GM23248 (cell line): ENCODE measurements at places on chromosomes 6 and 20.
A peak's percentile ranks its signal among the peaks of the same experiment; 100 is the strongest.

GRCh38 chr6:11785774-11786579 lies 7.4 kb upstream of the ADTRP start:
- DNase-seq, result no peak

- no peak for DNase-seq
Measured at GRCh38 chr20:25494506-25495188, 87.2 kb downstream of the GINS1 start.

GRCh38 chr20:10185741-10186558 lies 32.7 kb upstream of the SNAP25 start:
- DNase-seq, result no peak

GRCh38 chr20:49540232-49540620 lies 27.7 kb downstream of the PTGIS start:
- DNase-seq, result no peak

GRCh38 chr6:82246802-82247504 lies 591 bp downstream of the IBTK start:
- peak; percentile 79 for DNase-seq

- no peak for DNase-seq
Measured at GRCh38 chr6:87837444-87837843, 135.4 kb upstream of the AKIRIN2 start.

- peak; percentile 13 for DNase-seq
Measured at GRCh38 chr6:128131566-128131965, 230.7 kb upstream of the THEMIS start.

DNA sequence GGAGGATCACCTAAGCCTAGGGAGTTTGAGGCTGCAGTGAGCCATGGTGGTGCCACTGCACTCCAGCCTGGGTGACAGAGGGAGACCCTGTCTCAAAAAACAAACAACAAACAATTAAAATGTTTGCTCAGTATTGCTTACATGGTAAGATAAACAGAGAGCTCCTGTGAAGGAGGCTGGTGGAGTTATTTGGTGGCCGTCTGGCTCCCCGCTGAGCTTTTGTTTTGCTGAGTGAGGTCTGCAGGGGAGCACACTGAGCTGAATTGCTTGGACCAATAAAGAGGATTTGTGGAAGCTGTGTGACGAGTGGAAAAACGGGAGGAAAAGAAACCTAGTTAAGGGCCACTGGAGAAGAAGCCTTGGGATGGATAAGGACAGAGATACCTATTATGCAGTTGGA lies 41.1 kb upstream of the BMP6 start:
- DNase-seq, result no peak

- peak; percentile 45 for DNase-seq
Measured at GRCh38 chr6:118787724-118788423, 106.1 kb upstream of the ASF1A start.

- DNase-seq, result no peak
Measured at GRCh38 chr6:92847988-92848387, 571.4 kb downstream of the EPHA7 start.
